ENCODE measurements at places on chromosomes 11 and 22.

DNA sequence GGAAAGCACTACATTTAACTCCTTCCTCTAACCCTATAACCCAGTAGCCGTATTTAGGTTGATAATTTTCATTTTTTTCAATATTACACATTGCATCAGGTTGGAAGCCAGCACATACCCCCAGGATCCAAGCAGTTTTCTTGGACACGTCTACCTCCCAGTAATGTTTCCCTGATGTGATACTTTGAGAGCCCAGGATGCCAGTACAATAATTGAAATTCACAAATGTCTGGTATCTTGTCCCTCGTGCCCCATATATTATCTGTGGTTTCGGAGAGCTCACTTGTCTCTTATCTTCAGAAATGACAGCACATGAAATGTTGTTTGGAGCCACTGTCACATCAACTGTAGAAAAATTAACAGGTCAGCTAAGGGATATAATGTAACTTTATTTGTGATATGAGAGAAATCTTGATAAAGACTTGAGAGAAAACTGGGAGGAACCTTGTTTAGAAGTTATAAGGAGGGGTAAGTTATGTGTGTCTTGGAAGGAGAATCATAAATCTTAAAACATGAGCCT lies 19.8 kb downstream of the TRIM5 start:
- DNase-seq, result no peak

DNA sequence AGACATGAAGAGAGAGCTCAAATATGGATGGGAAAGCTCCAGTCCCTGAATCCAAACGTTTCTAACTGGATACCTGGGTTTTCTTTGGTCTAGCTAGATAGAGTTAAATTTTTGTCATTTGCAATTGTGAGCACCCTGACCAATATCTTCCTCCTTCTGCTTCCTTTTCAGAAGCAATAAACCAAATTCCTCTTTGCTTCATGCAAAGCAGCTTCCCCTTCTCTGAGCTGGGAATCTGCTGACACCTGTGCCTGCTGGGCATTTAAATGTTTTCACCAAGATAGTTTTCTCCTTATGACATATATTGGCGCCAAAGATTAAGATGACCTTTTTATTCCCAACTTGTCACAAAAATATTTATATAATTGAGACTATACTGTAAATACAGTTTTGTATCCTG lies 27.9 kb upstream of the PAK1 start:
- no peak for DNase-seq

DNA sequence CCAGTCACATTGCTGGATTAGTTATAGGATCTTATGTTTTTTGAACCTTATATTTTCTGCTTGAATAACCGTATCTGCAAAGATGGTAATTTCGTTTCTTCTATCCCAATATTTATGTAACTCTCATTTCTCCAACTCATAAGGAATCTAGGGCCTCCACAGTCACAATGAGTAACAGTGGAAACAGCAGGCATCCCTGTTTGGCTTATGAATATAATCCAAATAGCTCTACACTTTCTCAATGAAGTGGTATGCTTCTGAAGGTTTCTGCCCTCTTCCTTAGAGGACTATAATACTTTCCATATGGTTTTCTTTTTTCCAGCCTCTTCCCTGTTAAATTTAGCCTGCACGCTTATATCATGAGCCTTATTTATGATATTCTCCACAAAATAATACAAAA lies 16.5 kb downstream of the ATP6V1E1 start:
- no peak for DNase-seq

DNA sequence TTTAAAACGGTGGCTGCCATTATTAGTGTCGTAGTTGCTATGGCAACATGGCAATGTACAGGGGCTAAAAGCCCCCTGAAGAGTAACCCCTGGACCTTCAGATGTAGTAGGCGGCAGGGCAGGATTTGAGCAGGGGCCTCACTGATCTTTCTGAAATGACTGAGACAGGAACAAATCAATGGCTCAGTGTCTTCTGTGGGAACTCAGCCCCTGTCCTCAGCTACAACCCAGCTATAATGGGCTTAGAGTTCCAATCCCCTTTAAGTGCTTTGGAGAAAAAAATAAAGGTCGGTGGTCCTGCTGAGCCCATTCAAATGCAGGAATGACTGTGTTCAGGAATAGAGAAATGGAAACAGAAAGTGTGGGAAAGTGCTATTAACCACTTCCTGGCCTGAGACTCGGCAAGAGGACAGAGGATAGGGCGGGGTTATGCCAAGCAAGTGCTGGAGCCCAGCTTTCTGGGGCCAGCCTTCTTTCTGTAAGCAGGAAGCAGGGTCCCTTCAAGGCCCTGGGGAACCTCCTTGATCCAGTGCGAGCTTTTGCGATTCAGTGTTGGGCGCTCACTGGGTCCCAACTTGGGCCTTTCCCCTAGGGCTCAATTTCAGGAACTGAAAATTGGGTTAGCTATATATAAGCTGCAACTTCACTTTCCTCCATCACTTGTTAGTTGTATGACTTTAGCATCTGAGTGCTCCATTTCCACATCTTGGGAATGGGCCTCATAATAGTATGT lies 6.1 kb upstream of the CD82 start:
- DNase-seq, result no peak

GRCh38 chr11:569158-569885 lies 6.9 kb upstream of the PHRF1 start:
- DNase-seq, result no peak

DNA sequence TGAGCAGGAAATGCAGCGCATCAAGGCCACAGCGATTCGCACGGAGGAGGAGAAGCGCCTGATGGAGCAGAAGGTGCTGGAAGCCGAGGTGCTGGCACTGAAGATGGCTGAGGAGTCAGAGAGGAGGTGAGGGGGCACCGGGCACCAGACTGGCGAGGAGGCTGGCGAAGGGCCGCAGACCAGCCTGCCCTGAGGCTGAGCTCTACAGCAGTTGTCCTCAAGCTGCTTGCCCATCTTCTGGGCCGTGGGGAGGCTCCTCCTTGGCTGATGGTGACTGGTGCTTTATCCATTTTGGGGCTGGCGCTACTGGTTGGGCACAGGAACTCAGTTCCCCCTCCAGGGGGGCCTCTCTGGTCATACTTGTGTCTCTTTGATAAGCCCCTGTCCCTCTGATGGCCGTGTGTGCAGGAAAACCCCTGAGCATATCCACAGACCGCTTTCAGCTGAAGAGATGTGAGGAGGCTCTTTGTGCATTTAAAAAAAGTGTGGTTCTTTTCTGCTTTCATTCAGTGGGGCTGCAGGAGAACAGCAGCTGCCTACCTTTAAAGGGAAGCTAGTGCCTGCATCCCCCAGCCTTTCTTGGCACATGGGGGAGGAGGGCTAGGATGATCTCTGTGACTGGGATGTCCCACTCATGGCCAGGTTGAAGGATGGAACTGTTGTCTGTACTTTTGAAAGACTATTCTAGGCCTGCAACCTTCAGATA lies 46.3 kb upstream of the CABP7 start:
- no peak for DNase-seq

DNA sequence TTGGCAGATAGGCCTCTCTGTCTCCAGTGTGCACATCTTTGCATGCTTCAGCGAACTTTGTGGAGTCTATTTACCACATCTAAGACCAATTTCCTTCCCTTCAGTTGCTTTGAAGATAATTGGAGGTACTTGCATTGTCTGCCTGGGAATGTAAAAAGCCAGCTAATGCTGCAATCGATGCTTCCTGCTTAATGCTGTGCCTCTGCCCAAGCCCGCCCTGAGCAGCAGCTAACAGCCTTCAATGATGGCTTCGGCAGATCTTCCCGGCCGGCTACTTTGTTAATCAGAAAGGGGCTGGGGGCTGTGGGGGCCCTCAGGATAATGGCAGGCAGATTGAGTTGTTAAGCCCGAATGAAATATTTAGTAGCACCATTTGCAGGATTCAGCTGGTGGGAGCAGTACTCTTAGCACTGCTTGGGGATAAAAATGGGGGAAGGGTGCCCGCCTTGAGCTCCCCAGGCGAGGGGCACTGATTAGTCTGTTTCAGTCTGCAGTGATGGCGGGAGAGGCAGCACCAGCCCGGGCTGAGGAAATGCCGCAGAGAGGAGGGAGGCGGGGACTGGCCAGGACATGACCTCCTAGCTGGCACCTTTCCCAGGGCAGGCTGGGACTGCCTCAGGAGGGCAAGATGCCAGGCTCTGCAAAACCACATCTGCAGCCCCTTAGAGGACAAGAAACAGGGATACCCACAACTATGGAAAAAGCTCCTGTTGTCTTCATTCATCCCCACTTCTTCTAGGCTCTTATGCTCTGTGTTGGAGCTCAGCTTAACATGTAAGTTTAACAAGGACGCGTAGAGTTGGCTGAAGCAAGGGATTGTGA lies 460.0 kb downstream of the BUD13 start:
- no peak for DNase-seq

DNA sequence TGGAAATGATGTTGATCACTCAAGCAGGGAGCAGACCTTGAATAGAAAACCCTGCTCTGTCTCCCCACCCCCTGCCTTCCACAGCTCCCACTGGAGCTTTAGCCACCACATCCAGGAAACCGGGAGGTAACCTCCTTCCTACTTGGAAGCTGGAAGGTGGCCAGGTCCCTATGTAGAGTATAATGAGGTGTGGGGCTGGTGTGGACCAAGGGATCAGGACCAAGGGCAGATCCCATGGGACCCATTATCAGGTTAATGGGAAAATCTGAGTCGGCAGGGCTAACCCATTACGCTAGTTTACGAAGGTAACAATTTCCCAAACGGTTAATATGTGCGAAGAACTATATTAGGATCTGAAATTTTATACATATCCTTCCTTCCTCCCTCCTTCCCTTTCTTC lies 321.9 kb downstream of the MIAT start:
- no peak for DNase-seq

GRCh38 chr22:31176923-31177322 lies 16.9 kb downstream of the RNF185 start:
- DNase-seq, result no peak

GRCh38 chr11:120116966-120117365 lies 20.9 kb downstream of the TRIM29 start:
- DNase-seq, result no peak

GRCh38 chr11:44823006-44823405 lies 96.2 kb downstream of the TSPAN18 start:
- DNase-seq, result no peak

DNA sequence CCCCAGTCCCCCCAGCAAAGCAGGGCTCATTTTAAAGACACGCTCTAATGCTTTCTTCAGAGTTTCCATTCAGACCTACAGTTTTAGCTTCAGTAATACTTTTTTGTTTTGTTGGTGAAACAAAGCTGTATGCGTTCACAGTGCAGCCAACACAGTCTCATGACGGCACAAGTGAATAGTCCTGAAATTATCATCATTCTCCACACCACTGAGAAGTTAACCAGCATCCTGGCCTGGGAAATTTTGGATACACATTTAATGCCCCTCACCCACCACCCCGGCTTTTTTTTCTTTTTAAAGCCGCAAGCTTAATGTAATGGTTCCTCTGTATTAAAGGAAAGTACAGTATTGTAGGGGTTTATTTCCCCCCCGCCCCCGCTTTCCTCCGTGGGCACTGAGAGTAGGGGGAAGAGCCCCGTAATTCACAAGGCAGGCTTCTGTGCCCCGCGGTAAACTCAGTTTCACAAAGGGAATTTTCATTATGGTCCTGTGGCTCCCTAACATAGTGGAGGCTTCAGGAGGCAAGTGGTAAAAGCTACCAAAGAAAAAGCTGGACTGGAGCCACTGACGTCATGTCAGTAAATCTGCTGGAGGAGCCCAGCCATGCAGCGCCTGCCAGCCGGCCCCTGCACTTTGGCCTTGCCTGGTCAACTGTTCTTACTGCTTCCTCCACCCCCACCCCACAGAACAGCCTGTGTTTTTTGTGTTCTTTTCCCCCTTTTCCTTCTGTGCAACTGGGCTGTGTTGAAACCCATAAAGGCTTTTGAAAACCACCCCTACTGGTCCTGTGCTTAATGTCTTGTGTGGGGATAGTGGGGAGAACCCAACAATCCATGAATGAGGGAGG lies 18.2 kb downstream of the TEAD1 start:
- no peak for DNase-seq

DNA sequence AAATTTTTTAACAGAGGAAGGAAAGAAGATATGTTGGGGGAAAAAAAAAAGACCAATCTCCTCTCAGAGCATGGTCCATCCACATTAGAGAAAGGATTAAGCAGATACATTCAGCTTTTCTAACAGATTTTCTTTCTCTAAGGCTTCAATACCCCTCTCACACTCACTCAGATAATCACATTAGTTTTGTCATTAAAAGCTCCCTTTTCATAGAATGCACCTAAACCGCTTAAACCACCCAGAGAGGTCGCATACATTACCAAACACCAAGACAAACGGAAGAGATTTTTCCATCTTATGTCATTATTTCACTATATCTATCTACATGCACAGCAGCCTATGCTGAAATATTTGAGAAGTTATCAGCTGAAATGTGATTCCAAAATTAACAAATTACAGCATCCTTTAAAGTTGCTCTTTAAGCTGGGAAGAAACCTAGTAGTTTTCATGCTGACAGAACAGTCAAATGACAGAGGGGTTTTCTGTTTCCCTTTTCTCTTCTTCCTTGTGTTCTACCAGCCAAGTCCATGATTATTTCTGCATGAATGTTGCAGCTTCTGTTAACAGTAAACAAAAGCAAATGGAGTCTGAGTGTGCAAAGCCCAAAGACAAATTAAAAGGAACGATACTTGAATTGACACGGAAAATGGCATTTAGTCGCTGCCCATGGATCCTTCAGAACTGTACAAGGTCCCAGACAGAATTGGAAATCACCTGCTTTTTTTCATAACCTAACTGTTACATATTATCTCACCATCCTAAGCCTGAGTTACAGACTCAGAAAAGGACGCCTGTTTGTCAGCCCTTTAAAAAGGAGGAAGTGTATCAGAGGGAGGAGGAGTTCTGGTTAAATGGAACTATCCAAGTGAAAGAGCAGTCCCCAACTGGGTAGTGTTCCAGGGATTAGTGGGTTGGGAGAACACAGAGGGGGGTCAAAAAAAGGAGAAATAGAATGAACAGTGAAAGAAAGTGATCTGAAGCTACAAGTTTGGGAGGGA lies 54.6 kb downstream of the PRCP start:
- no peak for DNase-seq

- no peak for DNase-seq
These were observed 62.6 kb downstream of the PKNOX2 start for GRCh38 chr11:125227151-125227550.

- no peak for DNase-seq
These were observed 12.4 kb upstream of the POLDIP3 start for GRCh38 chr22:42626951-42627625.

DNA sequence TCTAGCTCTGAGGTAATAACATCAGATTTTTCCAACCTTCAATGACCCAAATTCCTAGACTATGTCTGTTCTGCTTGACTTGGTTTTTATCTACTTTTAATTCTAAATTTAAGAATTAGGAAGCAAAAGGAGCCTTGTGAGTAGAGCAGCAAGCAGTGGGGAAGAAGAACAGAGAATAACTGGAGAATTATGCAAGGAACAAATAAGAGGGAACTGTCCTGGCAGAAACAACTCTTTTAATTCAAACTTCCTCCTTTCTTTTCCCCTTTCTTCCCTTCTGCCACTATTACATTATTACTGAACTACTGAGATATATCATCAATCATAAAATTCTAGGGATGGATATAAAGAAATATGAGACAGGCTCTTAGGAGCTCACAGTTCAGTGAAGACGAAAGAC lies 276.1 kb downstream of the SBF2 start:
- DNase-seq, result no peak

GRCh38 chr11:17648528-17648927 lies 70.8 kb upstream of the MYOD1 start:
- no peak for DNase-seq

GRCh38 chr11:66464916-66465315 lies 1.8 kb upstream of the PELI3 start:
- DNase-seq, result no peak

Data from stimulated activated CD4-positive, alpha-beta T cell treated with anti-CD3 and anti-CD28 coated beads, TNF-alpha, amount 100 ng/mL, for 48 hours (primary cell).